Fibroblast of mammary gland (primary cell): ENCODE measurements at places on chromosomes 2 and 18.

GRCh38 chr2:22283436-22283835 lies 1101.5 kb upstream of the KLHL29 start:
- DNase-seq: no peak

DNA sequence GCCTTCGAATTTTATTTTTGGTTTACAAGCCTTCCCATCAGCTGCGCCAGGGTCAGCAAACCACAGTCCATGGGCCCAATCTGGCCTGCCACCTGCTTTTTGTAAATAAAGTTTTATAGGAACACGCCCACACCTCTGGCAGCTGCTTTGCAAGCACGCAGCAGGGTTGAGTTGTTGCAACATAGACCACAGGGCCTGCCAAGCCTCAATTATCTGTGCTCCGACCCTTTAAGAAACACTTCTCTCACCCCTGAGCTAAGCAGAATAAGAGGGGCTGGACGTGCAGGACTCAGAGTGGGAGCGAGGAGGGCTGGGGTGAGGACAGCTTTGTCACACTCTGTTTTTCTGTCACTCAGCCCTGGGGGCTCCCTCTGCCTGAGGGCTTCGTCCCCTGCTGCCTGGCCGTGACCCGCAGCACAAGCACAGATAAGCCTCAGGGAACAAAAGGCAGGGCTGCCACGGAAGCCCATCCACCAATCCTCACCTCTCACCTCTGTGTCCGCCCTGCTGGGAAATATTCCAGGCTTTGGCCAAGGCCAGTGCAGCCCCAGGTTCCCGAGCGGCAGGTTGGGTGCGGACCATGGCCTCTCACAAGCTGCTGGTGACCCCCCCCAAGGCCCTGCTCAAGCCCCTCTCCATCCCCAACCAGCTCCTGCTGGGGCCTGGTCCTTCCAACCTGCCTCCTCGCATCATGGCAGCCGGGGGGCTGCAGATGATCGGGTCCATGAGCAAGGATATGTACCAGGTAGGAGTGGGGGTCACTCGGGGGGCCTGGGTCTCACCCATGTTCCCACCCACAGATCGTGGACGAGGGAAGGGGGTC lies at the start of gene AGXT:
Gene AGXT (plus strand): TSS at position 539 of the 823 bp plus-strand sequence. CDS start 42 bp downstream, at position 581.
- peak; percentile 46 for DNase-seq

- DNase-seq: no peak
These were observed 1442.6 kb downstream of the SUCLG1 start for GRCh38 chr2:83016343-83017110.

- no peak for DNase-seq
These were observed 141.8 kb upstream of the ALKAL2 start for GRCh38 chr2:429575-430254.

DNA sequence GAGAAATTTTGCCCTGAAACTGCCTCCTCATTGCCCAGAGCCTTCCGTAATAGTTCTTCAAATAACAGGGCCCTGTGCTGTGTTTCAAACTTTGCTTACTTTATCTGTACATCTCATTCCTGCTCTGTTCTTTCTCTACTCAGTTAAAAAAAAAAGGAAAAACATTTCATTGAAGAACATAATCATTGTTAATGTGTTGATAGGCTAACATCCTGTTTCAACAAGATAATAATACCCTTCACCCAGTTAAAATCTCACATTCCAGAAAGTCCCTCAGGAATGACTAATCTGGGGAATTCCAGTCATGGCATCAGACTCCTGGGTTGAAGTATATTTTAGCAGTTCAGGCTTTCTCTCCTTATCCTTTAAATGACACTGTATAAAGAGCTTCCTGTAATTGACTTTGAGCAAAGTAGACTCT lies 45.6 kb upstream of the ITGAV start:
- DNase-seq: peak; percentile 87

DNA sequence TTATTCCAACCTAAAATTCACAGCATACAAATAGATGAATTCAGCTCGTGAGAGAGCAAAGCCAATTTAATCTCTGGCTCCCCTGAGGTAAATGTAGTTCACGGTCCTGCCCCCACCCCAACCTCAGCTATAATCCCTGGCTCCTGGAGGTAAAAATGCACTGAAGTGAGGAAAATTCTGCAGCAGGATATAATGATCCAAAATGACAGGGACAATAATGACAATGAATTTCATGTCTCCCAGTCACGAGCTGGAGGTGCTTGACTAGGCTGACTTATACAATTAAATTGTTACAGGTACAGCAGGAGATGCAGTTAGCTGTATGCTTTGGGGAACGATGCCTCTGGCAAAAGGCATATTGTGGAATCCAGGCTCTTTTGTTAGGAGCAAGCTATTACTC lies 82.0 kb downstream of the GPD2 start:
- DNase-seq: no peak

- DNase-seq: no peak
These were observed 43.2 kb upstream of the FHL2 start for GRCh38 chr2:105442056-105442455.

DNA sequence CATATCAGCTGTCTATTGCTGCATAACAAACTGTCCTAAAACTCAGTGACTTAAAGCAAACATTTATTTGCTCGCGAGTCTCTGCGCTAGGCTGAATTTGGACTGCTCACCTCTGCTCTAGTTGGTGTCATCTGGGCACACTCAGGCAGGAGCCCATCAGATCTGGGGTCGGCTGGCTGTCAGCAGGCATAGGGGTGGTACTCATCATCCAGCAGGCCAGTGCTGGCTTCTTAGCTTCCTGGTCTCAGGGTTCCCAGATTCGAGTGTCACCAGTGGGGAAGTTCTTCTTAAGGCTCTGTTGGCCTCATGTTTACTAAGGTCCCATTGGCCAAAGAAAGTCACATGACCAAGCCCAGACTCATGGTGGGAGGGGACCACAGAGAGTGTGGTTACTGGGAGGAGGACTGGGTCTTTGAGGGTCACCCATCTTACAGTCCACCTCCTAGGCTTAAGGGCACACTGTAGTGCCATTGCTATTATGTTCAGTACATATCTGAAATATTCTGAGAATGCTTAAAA lies 71.6 kb upstream of the ATG16L1 start:
- no peak for DNase-seq

DNA sequence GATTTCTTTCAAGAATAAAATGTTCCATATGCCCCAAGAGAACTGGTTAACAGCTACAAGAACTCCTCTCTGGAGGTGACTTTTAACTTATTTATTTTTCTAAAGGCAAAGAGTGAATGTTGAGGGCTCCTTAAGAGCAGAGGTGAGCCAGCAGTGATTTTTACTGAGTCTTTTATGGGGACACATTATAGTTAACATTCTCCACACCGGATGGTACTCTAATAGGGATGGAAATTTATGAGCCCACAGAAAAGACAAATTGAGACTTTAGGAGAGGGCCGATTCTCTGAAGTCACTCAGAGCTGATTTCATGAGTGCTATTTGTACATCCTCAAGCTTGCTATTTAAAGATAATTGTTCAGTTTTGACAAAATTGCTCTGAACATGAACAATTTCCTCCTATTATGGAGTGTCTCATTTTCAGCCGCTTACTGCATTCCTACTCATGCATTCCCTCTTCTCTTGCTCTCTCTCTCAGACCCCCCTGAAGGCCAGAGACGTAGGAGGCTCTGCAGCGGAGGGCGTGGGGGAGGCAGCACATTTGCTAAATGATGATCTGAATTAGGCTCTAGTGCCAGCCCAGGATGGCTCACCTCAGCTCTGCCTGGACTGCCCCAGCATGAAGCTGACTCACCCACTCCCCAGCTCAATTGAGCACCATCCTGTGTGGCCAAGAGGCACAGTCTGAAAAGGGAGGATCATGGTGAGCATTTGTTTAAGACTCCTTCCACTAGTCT lies 5.9 kb upstream of the RPL37A start:
- peak; percentile 87 for DNase-seq

DNA sequence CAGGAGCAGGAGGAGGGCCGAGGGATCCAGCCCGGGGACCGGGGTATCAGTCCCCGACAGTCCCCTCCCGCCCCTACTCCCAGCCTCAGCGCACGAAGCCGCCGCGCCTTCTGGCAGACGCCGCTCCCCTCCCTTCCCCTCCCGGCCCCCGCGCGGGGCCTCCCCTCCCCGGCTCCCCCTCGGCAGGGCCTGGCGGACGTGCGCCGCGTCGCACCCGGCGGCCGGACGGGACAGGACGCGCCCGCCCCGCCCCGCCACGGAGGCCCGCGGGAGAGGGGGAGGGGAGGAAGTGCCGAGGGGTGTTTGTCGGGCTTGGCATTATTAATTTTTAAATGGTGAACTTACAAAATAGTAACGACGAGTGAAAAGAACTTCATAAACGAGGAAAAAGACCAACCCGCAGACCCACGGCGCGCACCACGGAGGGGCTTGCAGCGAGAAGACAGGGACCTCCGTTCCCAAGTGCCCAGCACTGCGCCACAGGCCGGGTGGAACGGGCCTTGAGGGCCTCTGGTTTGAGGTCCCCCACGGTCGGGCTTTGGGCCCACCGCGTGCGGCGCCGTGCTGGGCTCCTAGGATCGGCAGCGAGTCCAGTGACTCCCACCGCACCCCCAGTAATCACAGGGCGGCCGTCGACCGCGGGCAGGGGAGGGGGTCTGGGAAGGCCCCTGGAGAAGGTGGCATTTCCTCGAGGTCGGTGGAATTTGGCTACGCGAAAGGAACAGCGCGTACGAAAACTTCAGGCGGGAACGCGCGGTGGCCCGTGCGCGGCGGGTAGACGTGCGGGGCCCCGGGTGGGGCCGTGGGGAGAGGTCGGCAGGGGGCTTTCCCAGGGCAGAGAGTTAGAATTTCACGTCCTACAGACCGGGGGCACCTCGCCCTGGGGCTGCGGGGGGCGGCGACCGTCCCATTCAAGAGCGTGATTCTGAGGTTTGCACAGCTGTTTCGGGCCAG lies 954 bp upstream of the CTDSP1 start:
- DNase-seq: peak; percentile 48

GRCh38 chr2:199136681-199137080 lies 321.1 kb downstream of the SATB2 start:
- DNase-seq: peak; percentile 90

GRCh38 chr18:74610860-74611259 lies 13.2 kb downstream of the ZNF407 start:
- DNase-seq: no peak

- no peak for DNase-seq
These were observed 350.8 kb downstream of the TRIB2 start for GRCh38 chr2:13067508-13067907.

- DNase-seq: peak; percentile 51
These were observed 41.0 kb downstream of the LPIN2 start for GRCh38 chr18:2971741-2972552.

DNA sequence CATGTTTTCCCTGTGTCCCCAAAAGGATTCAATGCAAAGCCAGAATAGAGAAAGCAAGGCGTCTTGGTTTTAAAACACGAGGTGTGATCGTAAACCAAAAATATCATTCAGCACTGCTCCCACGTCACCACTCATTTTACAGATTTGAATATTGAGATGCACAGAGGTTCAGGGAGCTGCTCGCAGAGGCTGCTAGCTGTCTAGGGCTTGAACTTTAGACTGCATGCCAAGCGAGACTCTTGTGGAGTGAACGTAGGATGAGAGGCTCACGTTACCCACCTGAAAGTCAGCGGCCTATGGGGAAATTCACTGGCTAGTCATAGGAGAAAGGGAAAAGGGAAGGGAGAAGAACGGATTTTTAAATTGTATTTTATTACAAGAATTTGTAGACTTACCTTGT lies 130.1 kb downstream of the MBP start:
- DNase-seq: no peak

- peak; percentile 68 for DNase-seq
These were observed 241.3 kb downstream of the PRKCE start for GRCh38 chr2:45892757-45893156.

DNA sequence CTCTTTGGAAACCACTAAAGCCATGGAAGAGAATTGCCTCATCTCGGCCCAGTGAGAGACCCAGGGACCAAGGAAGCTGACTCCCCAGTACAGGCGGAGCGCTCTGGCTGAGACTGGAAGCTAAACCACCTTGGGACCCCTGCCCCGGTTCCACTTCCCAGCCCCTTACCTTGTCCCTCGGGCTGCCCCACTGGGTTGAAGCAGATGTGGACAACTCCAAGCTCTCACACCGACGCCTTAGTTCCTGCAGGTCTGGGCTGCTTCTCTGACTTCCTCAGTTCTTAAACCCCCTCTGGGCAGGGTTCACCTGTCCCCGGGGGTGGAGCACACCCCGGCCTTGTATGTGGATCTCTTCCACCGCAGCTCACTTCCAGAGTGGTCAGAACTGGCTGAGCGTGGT lies 266.2 kb downstream of the PHLPP1 start:
- no peak for DNase-seq

DNA sequence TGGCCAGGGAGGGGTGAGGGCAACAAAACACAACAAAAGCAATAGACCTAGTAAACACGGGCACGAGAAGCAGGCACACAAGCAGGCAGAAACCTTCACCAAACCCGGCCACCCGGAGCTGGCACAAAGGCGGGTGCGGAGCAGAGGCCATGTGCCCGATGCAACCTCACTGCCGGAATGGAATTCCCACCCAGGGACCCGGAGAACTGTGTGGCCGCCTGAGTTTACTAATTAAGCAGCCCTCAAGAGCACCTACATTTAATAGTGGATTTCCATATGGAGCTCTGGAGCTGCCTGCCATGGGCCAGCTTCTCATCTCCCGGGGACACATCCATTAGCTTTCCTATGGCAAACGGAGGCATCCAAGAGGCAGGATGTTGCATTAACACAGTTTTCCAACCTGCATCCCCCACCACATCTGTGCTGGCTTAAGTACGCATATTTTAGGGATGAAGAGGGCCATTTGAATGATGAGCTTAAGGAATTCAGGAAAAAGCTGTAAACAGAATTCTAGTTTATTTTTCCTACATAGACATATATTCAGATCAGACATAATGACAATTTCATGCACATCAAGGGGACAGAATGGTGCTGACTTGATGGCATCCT lies 104.5 kb upstream of the SMIM21 start:
- no peak for DNase-seq

GRCh38 chr2:69576880-69577279 lies 66.7 kb downstream of the AAK1 start:
- DNase-seq: peak; percentile 58

DNA sequence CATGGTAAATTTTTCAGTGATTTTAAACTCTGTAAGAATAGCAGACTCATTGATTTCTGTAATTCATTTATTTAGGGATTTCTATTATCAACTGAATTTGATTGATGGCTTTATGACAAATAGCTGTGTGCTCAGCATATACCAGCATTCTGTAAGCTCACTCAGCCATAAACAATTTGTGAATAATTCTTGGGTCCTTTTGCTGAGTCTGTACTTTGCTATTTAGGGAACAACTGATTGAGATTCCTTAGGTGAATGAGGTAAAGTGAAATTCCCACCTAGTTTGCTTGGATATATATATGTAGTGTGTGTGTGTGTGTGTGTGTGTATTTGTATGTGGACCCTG lies 76.7 kb upstream of the CAVIN2 start:
- no peak for DNase-seq

DNA sequence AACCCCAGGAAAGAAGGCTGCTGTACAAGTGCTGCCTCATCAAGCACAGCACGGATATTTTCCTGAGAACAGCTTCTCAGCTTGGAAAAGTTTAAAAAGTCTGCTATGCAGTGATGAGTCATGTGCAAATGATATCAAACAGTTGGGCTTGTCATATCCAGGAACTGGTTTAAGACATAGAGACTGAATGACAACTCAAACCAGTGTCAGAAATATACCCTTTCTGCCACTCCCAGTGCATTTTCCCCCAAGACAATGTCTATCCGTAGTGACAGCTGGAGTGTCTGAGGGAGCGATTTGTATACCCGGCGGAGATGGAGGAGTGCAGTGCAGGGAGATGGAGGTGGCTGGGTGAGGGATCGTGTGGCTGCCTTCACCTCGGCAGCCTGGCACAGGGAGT lies 28.2 kb downstream of the SOX11 start:
- DNase-seq: no peak

GRCh38 chr2:241762933-241763369 lies 13.7 kb upstream of the GAL3ST2 start:
- DNase-seq: no peak

GRCh38 chr18:24567199-24567598 lies 106.8 kb downstream of the HRH4 start:
- peak; percentile 27 for DNase-seq

- peak; percentile 28 for DNase-seq
These were observed 37.5 kb upstream of the SEMA4C start for GRCh38 chr2:96907115-96908041.
